ENCODE measurements at places on chromosomes 6 and 20.

- no peak for DNase-seq
Observed at GRCh38 chr20:37288091-37288490, 1.4 kb upstream of the MANBAL start.

GRCh38 chr20:62119591-62120364 is 2.5 kb upstream of the LSM14B start:
- no peak for DNase-seq

GRCh38 chr6:124420116-124420840 is 542.0 kb upstream of the RNF217 start:
- DNase-seq: no peak

DNA sequence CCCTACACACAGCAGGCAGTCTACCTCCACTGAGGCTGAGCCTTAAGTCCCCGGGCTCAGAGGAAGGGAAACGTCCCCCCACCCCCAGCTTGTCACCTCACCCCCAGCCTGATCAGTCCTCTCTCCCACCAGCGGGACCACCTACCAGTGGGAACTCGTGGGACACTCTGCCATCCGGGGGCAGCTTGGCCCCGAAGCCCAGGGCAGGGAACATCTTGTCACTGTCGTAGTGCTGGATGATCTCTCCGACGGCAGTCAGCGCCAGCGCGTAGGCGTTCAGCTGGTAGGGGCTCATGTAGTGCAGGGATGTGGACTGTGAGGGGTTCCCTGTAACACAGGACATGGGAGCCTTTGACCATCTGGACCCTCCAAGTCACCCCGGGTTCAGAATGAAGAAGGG is 48.6 kb downstream of the RAB44 start:
- no peak for DNase-seq

All from kidney glomerular epithelial cell (primary cell).